ENCODE measurements at places on chromosomes 6 and 20.
A peak's percentile ranks its signal among the peaks of the same experiment; 100 is the strongest.

GRCh38 chr6:102798636-102799035 lies 1405.1 kb downstream of the GRIK2 start:
- DNase-seq, result no peak

- no peak for DNase-seq
Measured at GRCh38 chr6:52519618-52520017, 57.2 kb downstream of the TRAM2 start.

- DNase-seq, result peak; percentile 18
Measured at GRCh38 chr20:59992526-59993084, 34.4 kb downstream of the CDH26 start.

- no peak for DNase-seq
Measured at GRCh38 chr6:31576897-31577578, 1.7 kb downstream of the TNF start.

GRCh38 chr20:52410182-52410647 lies 218.6 kb upstream of the ZFP64 start:
- DNase-seq, result no peak

- no peak for DNase-seq
Measured at GRCh38 chr20:1534526-1534925, 23.0 kb downstream of the SIRPD start.

DNA sequence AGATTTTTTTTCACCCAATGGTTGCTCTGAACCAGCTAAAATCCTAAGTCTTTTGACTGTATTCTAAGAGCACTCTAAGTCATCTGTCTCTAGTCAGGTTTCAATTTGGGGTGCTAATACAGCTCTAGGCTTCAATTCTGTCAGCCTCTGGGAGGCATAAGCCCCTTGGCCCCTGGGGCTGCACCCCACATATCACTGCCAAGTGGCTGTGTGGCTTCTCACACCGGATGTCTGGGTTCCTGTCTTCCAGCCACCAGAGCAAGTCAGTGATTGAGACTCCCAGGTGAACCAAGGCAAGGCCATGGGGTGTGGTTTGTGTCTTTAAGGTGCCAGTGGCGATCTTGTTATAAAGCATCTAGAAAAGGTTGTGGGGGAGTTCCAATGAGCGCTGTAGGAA lies 136.5 kb downstream of the TMEM242 start:
- no peak for DNase-seq

- DNase-seq, result no peak
Measured at GRCh38 chr6:79586548-79586947, 44.6 kb upstream of the SH3BGRL2 start.

- no peak for DNase-seq
Measured at GRCh38 chr20:45752746-45753145, 30.6 kb downstream of the SPINT4 start.

GRCh38 chr6:132817554-132818403 lies 3.4 kb downstream of the RPS12 start:
- no peak for DNase-seq

DNA sequence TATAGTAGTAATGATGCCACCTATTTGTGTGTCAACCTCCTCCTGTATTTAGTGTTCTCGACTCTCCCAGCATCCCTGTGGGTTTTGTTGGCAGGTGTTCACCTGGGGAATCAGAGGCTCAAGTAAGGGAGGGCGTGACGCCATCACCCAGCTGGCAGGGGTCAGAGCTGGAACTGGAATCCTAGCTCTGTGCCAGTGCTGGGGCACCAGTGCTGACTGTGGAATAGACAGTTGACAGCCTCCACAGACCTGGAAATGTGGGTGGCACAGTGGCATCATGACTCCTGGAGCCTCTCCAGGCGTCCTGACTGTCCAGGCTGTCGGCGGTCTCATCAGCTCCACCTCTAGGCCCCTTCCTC lies 102.8 kb downstream of the SYCP2 start:
- DNase-seq, result no peak

DNA sequence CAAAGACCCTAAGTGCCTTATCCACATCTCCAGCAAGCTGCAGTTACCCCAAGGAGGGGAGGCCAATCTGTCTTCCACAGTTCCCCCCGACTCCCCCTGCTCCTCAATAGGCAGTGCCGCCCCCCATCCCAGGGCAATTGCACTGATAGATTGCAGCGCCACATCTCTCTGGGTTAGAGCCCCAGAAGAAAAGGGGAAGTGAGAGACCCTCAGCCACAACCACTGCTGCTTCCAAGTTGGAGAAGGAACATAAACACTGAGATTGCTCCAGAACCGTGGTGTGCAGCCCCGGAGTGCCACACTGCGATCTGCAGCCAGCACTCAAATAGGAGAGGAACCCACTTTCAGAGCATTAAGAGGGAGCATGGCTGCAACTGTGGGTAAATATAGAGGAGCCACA lies 101.5 kb downstream of the RWDD2A start:
- DNase-seq, result no peak

- DNase-seq, result no peak
Measured at GRCh38 chr6:5778317-5778857, 228.3 kb downstream of the NRN1 start.

DNA sequence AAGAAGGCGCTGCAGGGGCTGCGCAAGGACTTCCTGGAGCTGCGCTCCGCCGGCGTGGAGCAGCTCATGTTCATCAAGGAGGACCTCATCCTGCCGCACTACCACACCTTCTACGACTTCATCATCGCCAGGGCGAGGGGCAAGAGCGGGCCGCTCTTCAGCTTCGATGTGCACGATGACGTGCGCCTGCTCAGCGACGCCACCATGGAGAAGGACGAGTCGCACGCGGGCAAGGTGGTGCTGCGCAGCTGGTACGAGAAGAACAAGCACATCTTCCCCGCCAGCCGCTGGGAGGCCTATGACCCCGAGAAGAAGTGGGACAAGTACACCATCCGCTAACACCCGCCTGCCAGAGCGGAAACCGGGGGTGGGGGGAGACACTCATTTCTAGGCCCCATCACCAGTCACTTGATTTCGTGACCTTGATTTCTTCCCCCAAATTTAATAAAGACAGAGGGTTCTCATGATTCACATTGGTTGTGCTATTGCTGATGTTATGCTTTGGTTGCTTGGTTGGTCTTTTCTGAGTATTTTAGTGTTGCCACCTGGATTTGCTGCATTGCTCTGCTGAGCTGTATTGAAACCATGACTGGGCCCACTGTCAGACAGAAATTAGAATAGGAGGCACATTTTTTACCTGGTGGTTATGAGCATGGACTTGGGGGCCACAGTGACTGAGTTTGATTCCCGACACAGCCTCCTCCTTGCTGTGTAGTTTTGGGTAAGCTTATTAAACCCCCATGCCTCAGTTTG lies 1.5 kb downstream of the FAM50B start:
- no peak for DNase-seq

GRCh38 chr6:35454391-35455110 lies 2.4 kb downstream of the FANCE start:
- no peak for DNase-seq

DNA sequence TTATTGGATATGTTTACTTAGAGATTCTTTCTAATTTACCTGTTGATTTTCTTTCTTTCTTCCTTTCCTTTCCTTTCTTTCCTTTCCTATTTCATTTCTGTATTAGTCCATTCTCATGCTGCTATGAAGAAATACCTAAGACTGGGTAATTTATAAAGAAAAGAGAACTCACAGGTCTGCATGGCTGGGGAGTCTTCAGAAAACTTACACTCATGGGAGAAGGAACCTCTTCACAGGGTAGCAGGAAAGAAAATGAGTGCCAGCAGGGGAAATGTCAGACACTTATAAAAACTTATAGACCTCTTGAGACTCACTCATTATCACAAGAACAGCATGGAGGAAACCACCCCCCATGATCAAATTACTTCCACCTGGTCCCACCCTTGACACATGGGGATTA lies 40.8 kb downstream of the HDAC2 start:
- DNase-seq, result no peak

- no peak for DNase-seq
Measured at GRCh38 chr6:20542927-20543602, 8.8 kb downstream of the CDKAL1 start.

DNA sequence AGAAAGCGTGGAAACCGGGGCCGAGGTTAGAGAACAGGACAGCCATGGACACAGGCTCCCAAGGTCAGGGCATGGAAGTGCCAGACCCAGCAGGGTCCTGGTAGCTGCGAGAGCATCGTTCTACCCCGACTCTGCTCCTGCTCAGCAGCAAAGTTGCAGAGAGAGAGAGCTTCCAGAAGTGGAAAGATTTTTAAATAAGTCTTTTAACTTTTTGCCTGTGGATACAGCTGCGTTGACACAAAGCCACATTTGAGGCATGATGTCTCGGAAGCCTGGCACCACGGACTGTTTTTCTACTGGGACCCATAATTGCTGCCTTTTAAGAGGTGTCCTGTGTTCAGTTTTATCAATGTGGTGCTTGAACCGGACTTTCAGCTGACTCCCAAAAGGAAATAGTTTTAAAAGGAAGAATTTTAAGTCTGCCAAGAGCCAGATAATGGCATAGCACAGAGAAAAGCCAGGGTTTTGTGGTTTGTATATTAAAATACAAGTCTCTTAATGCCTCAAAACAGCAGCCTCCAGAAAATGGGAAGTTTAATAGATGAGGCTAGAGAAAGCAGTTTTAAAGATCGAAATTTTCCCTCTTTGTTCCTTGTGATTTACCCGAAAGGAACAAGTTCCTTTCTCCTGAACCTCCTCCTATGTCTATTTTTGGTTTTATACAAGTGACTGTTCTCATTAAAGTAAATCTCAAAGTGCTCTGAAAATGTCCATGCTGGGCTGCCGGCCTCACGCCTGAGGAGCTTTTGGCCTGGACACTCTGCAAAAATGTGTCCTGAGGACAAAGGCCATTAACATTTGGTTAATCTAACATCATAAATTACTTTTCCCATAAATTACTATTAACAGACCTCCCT lies 91.5 kb downstream of the RIN2 start:
- peak; percentile 76 for DNase-seq

- no peak for DNase-seq
Measured at GRCh38 chr6:97726378-97726777, 443.4 kb upstream of the MMS22L start.

DNA sequence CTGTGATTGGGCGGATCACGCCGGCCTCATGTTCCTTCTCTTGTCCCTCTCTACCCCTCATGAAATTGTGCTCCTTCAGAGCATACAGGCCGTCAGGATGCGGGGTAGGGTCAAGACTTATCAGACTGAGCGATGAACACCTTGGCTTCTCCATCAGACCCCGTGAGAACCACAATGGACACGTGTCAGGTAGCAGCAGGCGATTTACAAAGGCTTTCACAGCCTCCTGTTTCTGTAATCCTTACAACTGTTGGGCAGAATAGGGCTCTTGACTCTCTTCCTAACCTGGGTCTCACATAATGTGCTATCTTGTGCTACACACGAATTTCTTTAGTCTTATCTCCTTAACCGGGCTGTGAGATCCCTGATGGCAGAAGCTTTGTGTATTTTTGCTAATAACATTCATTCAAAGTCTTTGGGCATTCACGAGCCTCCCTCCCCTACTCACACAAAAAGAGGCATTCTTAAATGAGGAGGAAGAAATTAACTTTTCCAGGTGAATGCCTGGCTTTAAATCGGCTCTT lies 122.9 kb upstream of the SLC22A23 start:
- no peak for DNase-seq

DNA sequence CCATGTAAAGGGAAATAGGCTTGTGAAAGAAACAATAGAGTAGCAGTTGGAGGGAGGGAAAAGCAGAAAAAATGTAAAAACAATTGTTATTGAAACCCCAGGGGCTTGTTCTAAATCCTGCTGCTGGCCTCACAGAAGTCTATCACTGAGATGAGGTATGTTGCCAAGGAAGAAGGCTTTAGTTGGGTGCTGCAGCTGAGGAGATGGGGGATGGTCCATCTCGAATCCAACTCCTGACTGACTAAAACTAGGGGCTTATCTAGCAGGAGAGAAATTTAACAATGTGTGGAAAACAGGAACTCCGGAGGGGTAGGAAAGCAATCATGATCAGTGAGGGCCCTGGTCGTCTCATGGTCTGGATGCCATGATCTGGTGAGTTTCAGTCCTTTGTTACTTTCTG lies 225.0 kb upstream of the EXOC2 start:
- DNase-seq, result no peak

DNA sequence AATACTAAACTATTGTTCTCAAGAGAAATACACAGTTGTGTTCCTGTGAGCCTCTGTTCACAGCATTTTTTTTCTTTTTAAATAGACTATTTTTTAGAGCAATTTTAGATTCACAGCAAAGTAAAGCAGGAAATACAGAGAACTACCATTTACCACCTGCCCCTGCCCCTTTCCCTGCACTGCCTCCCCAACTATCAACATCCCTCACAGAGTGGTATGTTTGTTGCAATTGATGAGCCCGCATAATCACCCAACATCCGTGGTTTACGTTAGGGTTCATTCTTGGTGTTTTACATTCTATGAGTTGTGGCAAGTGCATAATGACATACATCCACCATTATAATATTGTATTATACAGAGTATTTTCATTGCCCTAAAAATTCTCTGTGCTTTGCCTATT lies 71.6 kb upstream of the TNFAIP3 start:
- no peak for DNase-seq

GRCh38 chr6:42509765-42510164 lies 54.1 kb upstream of the UBR2 start:
- no peak for DNase-seq

GRCh38 chr6:18342223-18342622 lies 44.9 kb upstream of the RNF144B start:
- no peak for DNase-seq

GRCh38 chr6:137904822-137905617 lies 38.0 kb downstream of the TNFAIP3 start:
- DNase-seq, result no peak

- no peak for DNase-seq
Measured at GRCh38 chr6:25446830-25447569, 167.8 kb downstream of the CARMIL1 start.

GRCh38 chr20:24755411-24755922 lies 193.6 kb upstream of the CST7 start:
- DNase-seq, result no peak

DNA sequence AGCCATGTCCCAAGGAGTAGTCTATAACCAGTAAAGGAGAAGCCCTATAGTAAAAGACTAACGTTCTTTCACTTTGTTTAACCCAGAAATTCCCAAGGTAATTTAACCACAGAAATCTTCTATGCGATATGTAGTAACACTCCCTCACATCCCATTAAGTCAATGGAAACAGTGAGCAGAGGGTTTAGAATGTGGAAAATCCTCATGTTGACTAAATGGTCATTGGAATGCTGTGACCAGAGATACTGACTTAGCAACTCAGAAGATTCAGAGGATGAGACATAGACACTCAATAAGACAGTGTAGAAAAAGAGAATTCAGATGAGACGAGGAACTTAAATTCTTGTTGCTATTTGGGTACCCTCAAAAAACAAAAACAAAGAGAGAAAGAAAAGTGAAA lies 562.2 kb upstream of the NOX3 start:
- DNase-seq, result no peak

- DNase-seq, result no peak
Measured at GRCh38 chr6:34562861-34563512, 6.9 kb upstream of the SPDEF start.

- DNase-seq, result no peak
Measured at GRCh38 chr6:78966542-78966941, 99.2 kb downstream of the IRAK1BP1 start.

- DNase-seq, result no peak
Measured at GRCh38 chr6:5967594-5967993, 39.1 kb downstream of the NRN1 start.

All from midbrain (tissue), 1 donor.